ENCODE measurements at places on chromosomes 4 and X. TPM values are rescaled to one million over a fixed set of nuclear protein-coding genes. Genes with fewer than 3 reads are reported as not detected.

DSPP gene
- total RNA-seq: not detected

DNA sequence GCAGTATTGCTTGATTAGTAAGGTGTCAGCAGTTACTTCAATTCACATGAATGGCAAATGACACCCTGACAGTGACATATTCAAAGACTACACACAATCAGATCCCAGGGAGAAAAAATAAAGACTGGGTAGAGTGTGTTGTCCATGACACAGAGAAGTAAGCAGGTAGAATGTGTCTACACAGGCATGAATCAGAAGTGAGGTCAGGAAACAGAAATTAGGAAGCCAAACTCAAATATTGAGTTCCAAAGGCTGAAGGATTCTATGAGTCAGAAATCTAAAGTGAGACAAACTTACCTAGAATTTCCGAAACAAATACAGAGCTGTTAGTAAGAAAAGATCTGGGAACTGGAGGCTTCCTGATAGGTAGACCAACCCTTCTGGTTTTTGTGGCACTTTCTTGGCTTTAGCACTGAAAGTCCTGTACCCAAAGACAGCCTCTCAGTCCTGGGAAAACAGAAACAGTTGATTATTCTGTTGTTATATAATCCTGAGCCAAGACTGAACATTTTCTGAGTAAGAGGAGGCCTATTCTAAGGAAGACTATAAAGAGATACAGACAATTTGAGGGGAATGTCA, 24.3 kb upstream of the GLRA2 start:
- H3K36me3 ChIP-seq: no peaks in the 10 kb centered on the region
- H3K27me3 ChIP-seq: no peaks in the 10 kb centered on the region
- peak overlapping the region; percentile 46 for H3K27ac ChIP-seq
- DNase-seq: no peak

RASL11B gene
- total RNA-seq: 0.95 TPM

DNA sequence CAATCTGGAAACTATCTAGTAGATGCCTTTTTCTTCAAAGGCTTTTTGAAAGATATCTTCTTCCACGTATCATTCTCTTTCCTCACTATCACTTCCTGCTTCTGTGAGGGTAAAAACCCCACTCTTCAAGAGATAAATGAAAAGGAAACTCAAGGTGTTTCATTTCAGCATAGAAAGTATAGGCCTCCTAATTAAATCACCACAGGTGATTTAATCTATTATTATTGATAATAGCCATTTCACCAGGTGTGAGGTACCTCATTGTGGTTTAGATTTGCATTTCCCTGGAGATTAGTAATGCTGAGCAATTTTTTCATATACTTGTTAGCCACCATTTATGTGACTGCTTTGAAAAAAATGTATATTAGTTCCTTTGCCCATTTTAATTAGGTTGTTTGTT, 92.0 kb upstream of the EMCN start:
- DNase-seq: no peak
- H3K4me1 ChIP-seq: no peaks in the 10 kb centered on the region
- H3K27me3 ChIP-seq: no peaks in the 10 kb centered on the region
- no peak overlapping the region for H3K4me3 ChIP-seq
- no peak overlapping the region for H3K27ac ChIP-seq

CLDN2 gene
- total RNA-seq: not detected

- DNase-seq: no peak
- H3K27ac ChIP-seq: no peak overlapping the region
- H3K4me1 ChIP-seq: no peaks in the 10 kb centered on the region
- H3K27me3 ChIP-seq: no peaks in the 10 kb centered on the region
Measured at GRCh38 chr4:151039733-151040132, 24.6 kb upstream of the LRBA start.

Measured in esophagus squamous epithelium (tissue), 5 donors.